GM23248 (cell line): ENCODE measurements at places on chromosomes 2 and 18. TPM values are rescaled to one million over a fixed set of nuclear protein-coding genes. Genes with fewer than 3 reads are reported as not detected.
A peak's percentile ranks its signal among the peaks of the same experiment; 100 is the strongest.

The FASTKD1 gene
- 13.3 and 18.8 TPM in 2 replicates for total RNA-seq

DNA sequence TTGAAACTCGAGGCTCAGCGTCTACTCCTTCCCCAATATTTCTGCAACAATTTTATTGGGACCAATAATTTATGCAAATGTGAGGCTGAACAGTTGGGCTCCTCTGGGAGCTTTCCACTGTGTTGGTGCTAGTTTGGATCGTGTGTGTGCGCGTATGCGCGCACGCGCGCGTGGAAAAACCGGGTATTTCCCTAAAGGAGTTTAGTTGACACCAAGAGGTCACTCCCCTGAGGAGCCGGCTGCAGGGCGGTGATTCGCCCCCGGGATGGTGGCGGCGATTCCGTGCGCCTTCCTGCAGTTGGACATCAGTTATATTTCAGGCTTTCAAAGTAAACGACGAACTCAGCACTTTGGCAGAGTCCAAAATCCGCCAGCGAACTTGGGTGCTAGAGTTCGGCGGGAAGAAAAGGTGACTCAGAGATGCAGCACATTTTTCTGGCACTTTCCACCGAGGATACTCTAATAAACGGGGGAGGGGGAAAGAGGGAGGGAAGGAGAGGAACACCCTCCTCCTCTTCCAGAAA lies 186.5 kb upstream of the FANCL start:
- peak; percentile 57 for DNase-seq

The GLS gene
- total RNA-seq, result 362 and 426 TPM in 2 replicates

- DNase-seq, result no peak
Measured at GRCh38 chr2:219461047-219461514, 26.4 kb downstream of the SPEG start.

DNA sequence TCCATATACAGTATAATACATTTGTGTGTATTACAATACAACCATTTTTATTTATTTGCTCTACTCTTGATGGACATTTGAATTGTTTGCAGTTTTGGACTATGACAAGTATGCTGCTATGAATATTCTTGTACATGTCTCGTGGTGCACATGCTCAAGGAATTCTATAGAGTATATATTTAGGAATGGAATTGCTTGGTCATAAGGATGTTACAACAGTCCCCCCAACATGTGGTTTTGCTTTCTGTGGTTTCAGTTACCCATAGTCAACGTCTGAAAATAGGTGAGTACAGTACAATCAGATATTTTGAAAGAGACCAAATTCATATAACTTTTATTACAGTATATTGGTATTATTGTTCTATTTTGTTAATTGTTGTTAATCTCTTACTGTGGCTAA lies 24.1 kb upstream of the PLEKHM3 start:
- DNase-seq, result no peak

DNA sequence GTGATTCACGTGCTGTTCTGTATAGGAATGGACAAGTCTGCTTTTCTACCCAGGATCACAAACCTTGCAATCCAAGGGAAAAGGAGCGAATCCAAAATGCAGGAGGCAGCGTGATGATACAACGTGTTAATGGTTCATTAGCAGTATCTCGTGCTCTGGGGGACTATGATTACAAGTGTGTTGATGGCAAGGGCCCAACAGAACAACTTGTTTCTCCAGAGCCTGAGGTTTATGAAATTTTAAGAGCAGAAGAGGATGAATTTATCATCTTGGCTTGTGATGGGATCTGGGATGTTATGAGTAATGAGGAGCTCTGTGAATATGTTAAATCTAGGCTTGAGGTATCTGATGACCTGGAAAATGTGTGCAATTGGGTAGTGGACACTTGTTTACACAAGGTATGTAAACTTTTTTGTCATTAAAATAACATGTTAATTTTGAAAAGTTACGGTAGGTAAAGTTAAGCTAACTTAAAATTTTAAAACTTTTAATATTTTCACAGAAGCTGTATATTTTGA lies 33.0 kb downstream of the PPM1B start:
- peak; percentile 5 for DNase-seq

DNA sequence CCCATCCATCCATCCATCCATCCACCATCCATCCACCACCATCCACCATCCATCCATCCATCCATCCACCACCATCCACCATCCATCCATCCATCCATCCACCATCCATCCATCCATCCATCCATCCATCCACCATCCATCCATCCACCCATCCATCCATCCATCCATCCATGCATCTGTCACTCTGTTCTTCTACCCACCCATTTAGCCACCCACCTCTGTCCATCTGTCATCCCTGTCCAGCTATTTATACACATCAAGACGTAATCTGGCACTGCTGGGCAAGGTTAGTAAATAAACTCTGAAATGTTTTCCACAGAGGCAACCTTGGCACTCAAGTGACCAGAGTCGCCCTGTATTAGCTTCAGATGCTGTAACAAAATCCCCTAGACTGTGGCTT lies 120.9 kb downstream of the RTP5 start:
- DNase-seq, result no peak

- peak; percentile 86 for DNase-seq
Measured at GRCh38 chr2:196233021-196233804, 61.8 kb upstream of the STK17B start.

GRCh38 chr2:65434592-65435241 lies 2.3 kb upstream of the SPRED2 start:
- no peak for DNase-seq

- peak; percentile 65 for DNase-seq
Measured at GRCh38 chr2:61993422-61994024, 88.0 kb downstream of the COMMD1 start.

The FBLN7 gene
- total RNA-seq, result 0.11 and 0.13 TPM in 2 replicates

DNA sequence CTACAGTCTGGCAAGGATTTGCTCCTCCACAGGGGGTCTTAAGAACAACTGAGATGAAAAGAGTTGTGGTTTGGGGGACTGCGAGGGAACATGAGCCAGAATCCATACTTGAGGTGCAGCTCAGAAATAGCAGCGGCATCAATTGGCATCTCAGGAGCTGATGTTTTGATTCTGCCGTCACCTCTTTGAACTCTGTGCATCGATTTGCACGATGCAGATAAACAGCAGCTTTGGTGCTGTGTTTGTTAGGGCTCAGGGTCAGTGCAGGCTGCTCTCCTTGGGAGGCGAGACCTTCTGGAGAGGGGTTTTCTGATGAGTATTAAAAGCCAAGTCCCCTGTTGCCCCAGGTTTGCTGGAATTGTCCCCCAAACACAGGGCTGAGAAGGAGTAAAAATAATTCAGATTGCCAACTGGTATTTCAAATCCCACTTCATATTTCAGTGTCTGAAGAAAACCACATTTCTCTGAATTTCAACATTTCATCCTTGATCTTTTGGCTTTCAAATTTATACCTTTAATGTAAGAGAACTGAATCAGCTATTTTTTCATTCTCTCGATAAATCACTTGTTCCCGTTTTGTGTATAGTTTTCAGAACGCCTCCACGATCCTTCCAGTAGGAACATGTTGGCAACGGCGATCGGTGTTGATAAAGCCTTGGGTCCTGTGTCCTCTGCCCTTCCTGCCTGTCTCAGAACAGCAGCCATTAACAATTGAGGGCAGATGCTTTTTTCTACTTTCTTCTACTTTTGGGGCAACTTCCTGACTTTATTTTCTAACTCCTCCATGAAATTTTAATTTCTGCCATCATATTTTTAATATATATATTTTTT lies 65.0 kb downstream of the RAB31 start:
- DNase-seq, result no peak

DNA sequence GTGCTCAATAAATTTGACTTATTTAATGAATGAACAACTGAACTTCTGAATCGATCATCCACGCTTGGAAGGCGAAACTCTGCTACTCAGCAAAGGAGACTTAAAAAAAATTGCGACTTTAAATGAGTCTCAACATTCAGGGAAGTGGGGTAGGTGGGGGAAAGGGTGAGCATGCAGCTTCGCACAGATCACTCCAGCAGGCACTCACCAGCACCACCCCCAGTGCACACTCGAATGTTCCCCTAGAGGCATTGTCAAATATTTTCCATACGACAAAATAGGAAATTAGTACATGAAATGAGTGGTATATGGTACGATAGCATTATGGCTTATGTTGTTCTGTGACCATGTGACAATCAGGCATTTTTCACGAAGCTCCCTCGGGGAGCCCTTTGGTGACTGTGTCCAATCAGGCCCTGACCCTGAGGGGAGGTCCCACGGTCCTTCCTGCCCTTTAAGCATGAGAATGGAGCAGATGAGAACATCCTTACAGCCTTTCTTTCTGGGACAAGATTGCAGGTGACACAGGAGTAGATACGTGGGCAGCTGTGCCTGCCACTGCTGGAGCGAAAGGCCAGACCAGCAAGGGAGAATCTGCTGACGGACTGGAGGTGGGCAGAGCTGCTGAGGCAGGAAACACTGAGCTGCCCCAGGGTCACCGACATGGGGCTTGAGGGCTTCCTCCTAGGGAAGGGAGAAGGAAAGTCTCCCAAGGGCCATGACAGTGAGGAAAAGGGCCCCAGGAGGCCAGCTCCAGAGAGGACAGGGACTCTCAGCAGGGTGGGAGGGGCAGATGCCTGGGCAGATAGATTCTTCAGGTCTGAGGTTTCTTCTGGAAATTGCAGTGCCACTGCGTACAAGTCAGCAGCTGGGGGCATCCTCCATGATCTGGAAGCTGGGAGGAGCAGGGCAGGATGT lies 101.3 kb upstream of the ID2 start:
- no peak for DNase-seq

- no peak for DNase-seq
Measured at GRCh38 chr2:20167356-20167755, 57.6 kb downstream of the SDC1 start.
